ENCODE measurements at places on chromosomes 2 and 18. TPM values are rescaled to one million over a fixed set of nuclear protein-coding genes. Genes with fewer than 3 reads are reported as not detected.

Gene CNTNAP5
- total RNA-seq: 0.30 TPM

Gene KATNAL2
- total RNA-seq: 3.0 TPM

Gene RAX
- not detected for total RNA-seq

Gene TTL
- total RNA-seq: 51.6 TPM

Gene ALK
- 0.16 TPM for total RNA-seq

Gene SELENOI
- total RNA-seq: 49.7 TPM

Gene COBLL1
- total RNA-seq: 18.6 TPM

Gene NETO1
- 19.8 TPM for total RNA-seq

Gene ASTL
- total RNA-seq: not detected

Gene CTDP1
- total RNA-seq: 30.2 TPM

Gene DNAJC5G
- not detected for total RNA-seq

Gene RAPGEF4
- 0.62 TPM for total RNA-seq

Gene PAX8
- 0.48 TPM for total RNA-seq

Gene GNAL
- total RNA-seq: 3.6 TPM

Gene NTSR2
- total RNA-seq: not detected

Gene CYP27C1
- total RNA-seq: 5.7 TPM

Gene CCDC178
- total RNA-seq: not detected

Gene OR6B3
- total RNA-seq: not detected

Gene CLEC4F
- not detected for total RNA-seq

Gene AMER3
- not detected for total RNA-seq

Gene IMMT
- 99.3 TPM for total RNA-seq

Gene DTNA
- total RNA-seq: 32.9 TPM

Gene LCT
- not detected for total RNA-seq

Gene CTAGE1
- 0.12 TPM for total RNA-seq

Gene PIEZO2
- total RNA-seq: 5.3 TPM

Gene ANKRD36C
- total RNA-seq: 24.7 TPM

Gene DYSF
- 140 TPM for total RNA-seq

Gene PROKR1
- not detected for total RNA-seq

Gene KLHL14
- total RNA-seq: 0.43 TPM

Gene RBM44
- 0.32 TPM for total RNA-seq

Gene ABCG8
- total RNA-seq: not detected

Gene NOSTRIN
- not detected for total RNA-seq

Gene ASXL3
- 8.2 TPM for total RNA-seq

Gene TP53I3
- total RNA-seq: 93.2 TPM

Gene NR4A2
- 1.3 TPM for total RNA-seq

Gene RGPD4
- not detected for total RNA-seq

Gene WDR12
- 53.5 TPM for total RNA-seq
